ENCODE measurements at places on chromosomes 7 and 10. TPM values are rescaled to one million over a fixed set of nuclear protein-coding genes. Genes with fewer than 3 reads are reported as not detected.

Gene PDZD7
- 2.6 TPM for total RNA-seq

Gene TRIM73
- total RNA-seq = not detected

Gene IL15RA
- total RNA-seq = 11.9 TPM

Gene CRHR2
- not detected for total RNA-seq

Gene FRMD4A
- total RNA-seq = 31.0 TPM

Gene FAM25A
- not detected for total RNA-seq

Gene POU6F2
- total RNA-seq = not detected

Gene FGL2
- not detected for total RNA-seq

Gene CRYGN
- not detected for total RNA-seq

Gene SYNPO2L
- total RNA-seq = 0.18 TPM

Measured in myometrial cell (primary cell).